ENCODE measurements at places on chromosomes 7 and 10.

DNA sequence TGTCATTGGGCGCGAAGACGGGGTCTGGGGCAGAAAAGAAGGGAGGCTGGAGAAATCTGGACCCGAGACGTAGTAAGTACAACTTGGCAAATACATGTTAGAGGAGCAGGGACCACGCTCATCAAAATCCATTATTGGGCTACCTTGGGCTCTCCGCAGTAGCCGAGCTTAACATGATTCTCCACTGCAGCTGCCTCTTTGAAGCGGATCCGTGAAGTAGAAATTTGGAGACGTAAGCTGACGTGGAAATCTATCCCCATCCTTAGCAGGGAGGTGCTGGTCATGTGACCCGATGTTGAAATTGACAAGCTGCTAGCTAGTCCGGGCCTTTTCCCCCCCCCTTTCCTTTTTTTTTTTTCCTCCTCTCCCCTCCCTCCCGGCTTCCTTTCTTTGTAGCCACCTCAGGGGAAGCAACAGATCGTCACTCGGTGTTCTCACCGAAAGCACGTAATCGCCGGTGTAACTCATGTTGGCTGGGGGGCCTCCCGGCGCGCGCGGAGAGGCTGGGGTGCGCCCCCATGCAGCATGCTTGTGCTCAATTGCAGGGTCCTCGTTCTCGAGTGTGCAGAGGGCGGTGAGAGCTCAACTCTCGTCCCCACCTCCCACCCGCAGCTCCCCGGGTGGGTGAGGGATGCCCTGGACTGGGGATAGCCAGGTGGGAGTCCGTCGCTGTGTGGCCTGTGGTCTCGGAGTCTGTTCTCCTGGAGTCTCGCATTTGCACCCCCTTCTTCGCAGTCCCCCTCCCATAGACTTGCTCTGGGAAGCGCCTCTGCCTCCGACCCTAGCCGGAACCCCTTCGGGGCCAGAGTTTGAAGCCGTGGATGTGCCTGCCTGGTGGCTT is at the start of gene HOXA11:
Gene HOXA11 (minus strand): TSS at position 220 of the 841 bp plus-strand sequence. CDS start 88 bp downstream, at position 132.
- DNase-seq = peak; percentile 83

- peak; percentile 3 for DNase-seq
These were observed 92.6 kb downstream of the PTPRE start for GRCh38 chr10:127999297-128000129.

- DNase-seq = no peak
These were observed 8.5 kb downstream of the CALML3 start for GRCh38 chr10:5533098-5533731.

- DNase-seq = no peak
These were observed 219.3 kb downstream of the SKAP2 start for GRCh38 chr7:26645121-26645520.

DNA sequence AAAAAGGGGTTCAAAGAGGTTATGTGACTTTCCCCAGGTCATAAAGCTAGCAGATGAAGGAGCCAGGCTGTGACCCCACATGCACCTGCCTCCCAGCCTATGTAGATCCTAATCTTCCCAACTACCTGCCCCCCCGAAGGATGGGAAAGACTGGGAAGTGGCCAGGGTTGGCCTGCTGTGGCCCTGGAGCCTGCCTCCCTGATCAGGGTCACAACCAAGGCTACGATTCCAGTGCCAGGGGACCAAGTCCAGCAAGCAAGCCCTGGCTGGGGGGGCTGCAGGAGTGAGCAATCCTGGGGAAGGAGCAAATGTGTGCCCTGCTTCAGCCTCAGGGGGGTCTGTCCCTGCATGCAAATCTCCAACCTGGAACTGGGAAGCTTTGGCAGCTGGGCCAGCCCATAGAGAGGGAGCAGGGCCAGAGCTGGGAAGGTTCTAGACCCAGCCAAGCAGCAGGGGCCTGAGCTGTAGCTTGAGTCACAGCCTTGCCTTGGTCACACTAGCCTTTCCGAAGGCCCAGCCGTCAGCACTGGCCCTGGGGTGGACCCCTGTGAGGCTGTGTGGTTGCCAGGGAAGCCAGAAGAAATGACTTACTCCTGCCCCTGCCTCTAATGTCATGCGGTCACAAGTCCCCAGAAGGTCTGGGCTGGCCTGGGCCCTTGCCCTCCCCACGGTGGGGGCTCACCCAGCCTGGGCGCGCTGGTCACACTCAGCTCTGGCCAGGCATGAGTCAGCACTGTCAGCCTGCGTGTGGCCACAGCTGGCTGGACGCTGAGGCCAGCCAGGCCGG is 96.4 kb upstream of the ZMIZ1 start:
- no peak for DNase-seq

GRCh38 chr7:28957751-28958234 is 337 bp downstream of the TRIL start:
- DNase-seq = no peak

GRCh38 chr7:84941291-84941690 is 245.6 kb downstream of the SEMA3D start:
- DNase-seq = no peak

DNA sequence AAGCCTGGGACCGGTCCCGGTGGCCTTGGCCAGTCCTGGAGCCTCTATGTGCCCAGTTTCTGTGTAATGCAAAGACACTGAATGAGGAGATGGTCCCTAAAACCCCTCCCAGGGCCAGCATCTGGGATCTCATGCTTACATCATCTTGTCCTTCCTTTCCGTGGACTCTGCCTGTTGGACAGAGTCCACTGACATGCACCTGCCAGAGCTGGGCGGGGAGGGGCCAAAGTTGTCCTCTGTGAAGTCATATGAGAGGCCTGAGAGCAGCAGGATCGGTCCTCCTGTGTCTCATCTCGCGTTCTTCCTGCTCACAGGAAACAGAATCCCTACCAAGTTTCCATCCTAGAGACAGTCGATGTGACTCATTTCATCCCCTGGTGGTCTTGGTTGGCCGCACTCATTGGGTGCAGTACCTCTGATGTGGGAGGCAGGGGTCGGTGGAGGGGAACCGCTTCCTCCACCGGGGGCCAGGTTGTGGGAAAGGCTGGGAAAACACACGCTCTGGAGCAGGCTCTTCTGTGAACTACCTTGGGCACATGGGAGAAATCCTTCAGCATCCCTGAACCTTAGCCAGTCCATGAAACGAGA is 389.6 kb upstream of the PODXL start:
- DNase-seq = no peak

- DNase-seq = no peak
These were observed 62.4 kb upstream of the PCBD1 start for GRCh38 chr10:70950801-70951200.

DNA sequence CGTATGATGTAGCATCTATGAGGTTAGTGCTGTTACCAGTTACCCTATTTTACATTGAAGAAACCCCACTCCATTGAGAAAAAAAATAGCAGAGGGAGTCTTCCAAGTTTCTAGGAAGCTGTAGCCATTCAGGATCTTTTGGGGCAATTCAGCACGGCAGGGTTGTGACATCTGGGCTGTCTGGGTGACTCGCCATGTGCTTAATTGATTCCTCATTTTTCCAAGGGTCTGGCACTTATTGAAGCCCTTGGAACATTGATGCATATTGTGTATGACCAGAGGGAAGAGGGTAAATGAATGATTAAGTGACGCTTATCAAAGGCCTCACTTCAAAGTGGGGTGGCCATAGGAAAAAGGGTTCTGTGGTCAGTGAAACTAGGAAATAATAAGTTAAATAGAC is 248.7 kb downstream of the ARHGAP12 start:
- DNase-seq = no peak

GRCh38 chr7:122412441-122412840 is 107.9 kb upstream of the FEZF1 start:
- DNase-seq = no peak

DNA sequence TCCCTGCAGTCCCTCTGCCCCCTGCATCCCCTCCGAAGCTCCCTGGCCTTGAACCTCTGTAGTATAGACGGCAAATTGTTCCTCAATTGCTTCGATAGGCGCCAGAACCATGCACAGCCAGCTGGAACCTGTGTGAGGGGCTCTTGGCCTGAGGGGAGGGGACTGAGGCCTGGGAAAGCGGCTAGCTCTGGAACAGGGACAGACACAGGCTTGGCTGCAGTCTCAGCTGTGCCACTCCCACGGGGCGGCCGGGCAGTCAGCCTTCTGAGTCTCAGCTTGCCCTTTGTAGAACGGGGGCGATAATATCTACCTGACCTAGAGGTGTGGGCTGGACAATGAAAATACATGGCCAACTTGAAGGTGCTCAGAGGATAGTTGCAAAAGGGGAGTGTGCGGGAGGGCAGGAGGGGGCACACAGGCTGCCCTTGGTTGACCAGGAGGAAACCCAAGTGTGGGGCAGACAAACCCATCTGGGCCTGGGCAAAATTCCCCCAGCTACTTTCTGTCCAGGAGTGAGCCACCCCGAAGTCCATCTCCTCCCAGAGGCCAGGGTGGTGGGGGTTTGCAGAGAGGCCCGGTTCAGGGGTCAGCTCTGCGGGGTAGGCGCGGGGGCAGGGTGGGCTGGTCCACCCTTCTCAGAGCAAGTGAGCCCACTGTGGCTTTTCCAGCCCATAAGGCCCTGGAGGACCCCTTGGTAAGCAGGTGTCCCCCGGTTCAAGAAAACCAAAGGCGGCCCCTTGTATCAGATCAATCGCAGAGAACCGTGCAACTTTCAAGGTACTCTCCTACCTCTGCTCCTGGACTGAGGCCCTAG is 4.6 kb downstream of the CRYGN start:
- no peak for DNase-seq

GRCh38 chr7:124322561-124322960 is 289.7 kb upstream of the TMEM229A start:
- DNase-seq = no peak

GRCh38 chr7:115476671-115477181 is 553.8 kb downstream of the TFEC start:
- peak; percentile 64 for DNase-seq

DNA sequence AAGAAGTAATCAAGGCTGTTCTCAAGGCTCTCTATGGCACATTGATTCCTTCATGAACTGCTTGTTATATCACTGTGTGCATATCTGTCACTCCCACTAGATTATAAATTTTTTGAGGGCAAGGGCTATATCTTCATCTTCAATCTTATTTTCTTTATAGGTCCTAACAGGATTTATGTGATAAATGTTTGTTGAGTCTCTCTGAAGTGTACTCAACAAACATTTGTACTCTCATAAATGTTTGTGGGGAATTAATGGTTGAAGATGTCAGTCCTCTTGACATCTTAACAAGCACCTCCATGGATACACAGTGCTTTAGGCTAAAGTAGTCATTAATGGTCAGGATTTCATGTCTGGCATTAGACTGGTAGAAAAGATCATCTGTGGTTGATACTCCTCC is 143.2 kb downstream of the RNLS start:
- no peak for DNase-seq

GRCh38 chr10:52266858-52267257 is 47.2 kb upstream of the DKK1 start:
- no peak for DNase-seq

DNA sequence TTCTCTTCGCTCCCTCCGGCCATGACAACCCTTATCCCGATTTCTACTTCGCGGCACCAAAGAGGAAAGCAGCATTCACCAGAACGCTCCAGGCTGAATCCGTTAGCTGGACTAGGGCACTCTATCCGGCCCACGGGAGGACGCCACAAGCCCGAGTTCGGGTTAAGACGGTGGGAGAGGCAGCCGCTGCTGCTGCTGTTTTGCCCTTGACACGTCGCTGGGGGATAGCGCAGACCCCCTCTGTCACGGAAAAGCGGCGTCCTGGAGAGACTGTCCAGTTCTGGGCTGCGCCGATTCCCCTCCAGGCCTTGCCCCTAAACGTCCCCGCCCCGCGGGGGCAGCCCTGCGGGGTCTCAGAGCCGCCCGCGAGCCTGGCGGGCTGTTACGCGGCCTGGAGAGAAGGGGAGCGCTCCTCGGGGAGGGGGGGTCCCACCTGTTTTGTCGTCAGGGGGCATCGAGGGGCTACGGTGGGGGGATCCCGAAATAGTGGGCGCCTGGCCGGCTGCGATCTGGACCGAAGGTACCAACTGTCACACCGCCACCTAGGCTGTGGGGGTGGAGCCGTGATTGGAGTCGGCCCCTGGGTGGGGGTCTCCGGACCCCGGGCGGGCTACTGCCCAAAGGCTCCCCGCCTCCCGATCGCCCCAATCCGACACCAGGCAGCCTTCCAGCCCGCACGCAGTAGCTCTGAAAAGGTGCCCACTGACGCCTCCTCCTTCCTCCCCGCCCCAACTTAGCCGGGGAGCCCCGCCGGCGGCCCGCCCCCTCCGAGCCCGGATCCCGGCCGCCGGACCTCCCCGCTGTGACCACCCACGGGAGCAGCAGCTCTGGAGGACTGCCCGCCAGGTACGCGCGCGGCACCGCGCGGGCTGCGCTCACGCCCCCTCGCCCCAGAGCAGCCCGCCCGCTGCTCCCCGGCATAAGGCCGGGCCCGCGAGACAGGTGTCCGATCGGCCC is 772 bp downstream of the SGMS1 start:
- no peak for DNase-seq

GRCh38 chr10:128180843-128181242 is 54.6 kb upstream of the MKI67 start:
- no peak for DNase-seq

GRCh38 chr7:25720427-25720826 is 431.6 kb upstream of the NFE2L3 start:
- DNase-seq = peak; percentile 51

DNA sequence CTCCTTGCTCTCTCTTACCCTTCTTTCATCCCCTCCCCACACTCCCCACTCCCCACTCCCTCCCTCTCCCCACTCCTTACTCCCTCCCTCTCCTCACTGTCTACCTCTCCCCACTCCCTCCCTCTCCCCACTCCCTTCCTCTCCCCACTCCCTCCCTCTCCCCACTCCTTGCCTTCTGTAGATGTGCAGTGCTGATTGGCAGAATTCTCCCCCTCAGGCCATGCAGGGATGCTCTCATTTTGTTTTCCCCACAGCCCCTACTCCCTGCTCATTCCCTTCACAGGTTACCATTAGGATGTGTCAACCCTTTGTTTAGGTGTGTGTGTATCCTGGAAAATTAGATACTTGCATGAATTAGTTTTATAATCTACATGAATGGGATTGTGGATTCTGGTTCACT is 90.3 kb downstream of the CELF2 start:
- DNase-seq = no peak

DNA sequence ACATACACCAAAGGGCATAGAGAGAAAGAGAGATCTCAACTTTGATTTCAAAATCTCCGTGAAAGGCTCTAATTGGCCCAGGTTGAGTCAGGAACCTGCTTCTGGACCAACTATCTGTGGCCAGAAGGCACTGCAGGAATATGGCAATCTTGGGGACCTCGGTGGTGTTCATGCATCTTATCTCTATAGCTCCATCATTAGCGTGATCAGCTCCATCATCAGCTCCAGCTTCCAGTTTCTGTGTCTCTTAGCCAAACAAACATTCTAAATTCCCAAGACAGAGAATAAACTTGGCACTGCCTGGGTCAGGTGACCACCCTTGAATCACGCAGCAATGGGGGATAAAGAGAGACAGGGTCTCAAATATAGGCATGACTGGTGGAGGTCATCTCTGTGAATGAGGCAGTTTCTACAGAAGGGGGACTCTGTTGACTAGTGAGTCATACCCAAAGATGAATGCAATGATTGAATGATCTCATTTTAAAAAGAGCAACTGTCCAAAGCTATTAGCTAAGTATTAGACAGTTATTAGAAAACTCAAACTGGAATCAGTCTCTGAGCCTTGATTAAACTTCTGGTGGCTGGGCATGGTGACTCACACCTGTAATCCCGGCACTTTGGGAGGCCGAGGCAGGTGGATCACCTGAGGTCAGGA is 5.4 kb upstream of the NRF1 start:
- no peak for DNase-seq

- no peak for DNase-seq
These were observed 90.8 kb downstream of the ARMH3 start for GRCh38 chr10:101965075-101965765.

GRCh38 chr10:80351220-80351619 is 5.3 kb downstream of the DYDC1 start:
- DNase-seq = no peak

GRCh38 chr10:17340144-17340829 is 112.2 kb downstream of the VIM start:
- no peak for DNase-seq

Data from NCI-H2171 treated with DMSO at 0.1 percent for 48 hours (cell line).